Smooth muscle cell of the brain vasculature (primary cell): ENCODE measurements at places on chromosomes 7 and 10.

GRCh38 chr7:116546054-116546453 lies 21.2 kb downstream of the CAV1 start:
- DNase-seq = no peak

GRCh38 chr10:97497572-97498075 lies 598 bp downstream of the MMS19 start:
- DNase-seq = no peak

DNA sequence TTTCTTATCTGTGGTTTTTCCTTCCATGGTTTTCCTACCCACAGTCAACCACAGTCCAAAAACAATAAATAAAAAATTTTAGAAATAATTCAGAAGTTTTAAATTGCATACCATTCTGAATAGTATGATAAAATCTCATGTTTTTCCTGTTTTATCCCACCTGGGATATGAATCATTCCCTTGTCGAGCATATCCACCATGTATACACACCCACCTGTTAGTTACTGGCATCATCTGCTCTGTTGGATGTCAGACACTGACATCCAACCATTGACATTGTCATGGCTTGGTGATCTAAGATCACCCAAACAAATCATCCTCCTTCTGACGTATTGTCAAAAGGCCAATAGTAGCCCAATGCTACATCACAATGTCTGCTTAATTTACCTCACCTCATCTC lies 749.8 kb downstream of the TNS3 start:
- DNase-seq = no peak

- no peak for DNase-seq
Observed at GRCh38 chr7:132100981-132101380, 475.3 kb downstream of the PLXNA4 start.

GRCh38 chr7:5177060-5177459 lies 13.0 kb upstream of the WIPI2 start:
- DNase-seq = no peak
